ENCODE measurements at places on chromosomes 7 and 10.

- DNase-seq, result no peak
Measured at GRCh38 chr10:17951868-17952371, at the start of gene SLC39A12. Gene SLC39A12 (plus strand): TSS chr10:17951918. CDS start chr10:17953277, 1,359 bp downstream.

- DNase-seq, result no peak
Measured at GRCh38 chr7:44145969-44146911, 5.1 kb upstream of the MYL7 start.

DNA sequence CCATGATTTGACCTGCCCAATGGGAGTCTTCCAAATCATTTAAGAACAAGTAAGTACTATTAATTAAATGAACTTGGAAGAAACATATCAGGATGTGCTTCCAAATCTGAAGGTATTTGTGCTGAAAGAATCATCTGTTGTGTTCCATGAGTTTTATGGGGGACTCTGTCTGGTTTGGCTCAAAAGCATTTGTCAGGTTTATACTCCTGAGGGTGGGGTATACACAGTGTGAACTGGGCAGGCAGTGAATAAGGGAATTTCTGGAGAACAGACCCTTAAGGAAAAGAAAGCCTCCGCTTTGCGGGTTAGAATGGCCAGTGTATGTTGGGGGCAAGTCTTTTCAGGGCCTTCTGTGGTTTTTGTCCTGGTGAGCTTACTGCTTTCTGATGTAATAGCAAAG lies 29.9 kb downstream of the TCF7L2 start:
- no peak for DNase-seq

- no peak for DNase-seq
Measured at GRCh38 chr10:60024506-60024905, 118.2 kb upstream of the CCDC6 start.

DNA sequence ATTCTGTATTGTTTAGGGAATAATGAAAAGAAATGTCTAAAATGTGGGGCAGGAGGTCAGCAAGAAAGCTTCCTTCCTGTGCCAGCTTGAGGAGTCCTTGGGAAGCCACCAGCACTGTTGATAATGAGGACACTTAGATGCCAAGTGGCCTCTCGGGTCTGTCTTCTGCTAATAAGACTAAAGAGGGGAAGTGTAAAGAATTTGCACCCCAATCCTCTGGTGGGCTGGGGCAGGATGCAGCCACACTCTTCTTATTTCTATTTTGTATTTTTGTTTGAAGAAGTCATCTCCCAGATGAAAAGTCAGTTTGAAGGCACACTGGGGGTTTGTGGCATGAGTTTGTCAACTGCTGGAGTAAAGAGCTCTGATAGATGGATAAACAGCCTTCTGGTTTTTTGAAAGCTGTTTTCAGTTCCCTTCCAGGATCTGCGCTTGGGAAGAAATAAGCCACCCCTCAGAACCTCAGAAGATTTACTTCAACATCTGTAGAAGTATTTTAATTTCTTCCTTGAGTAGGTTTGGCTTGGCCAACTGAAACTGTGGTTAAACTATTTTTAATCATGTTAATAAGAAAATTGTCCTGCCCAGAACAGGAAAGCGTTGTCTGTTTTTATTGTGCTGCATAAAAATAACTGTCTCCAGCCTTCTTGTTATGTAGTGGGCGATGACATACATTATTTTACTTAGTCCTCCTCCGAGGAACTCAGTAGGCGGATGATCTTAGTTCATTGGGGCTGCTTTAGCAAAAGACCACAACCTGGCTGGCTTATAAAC lies 128.8 kb upstream of the GPR26 start:
- no peak for DNase-seq

GRCh38 chr10:110820321-110820814 lies 51.4 kb upstream of the PDCD4 start:
- peak; percentile 93 for DNase-seq

GRCh38 chr7:44059219-44060090 lies 5.9 kb downstream of the PGAM2 start:
- no peak for DNase-seq

GRCh38 chr10:122279725-122280141 lies 8.6 kb downstream of the BTBD16 start:
- DNase-seq, result no peak

DNA sequence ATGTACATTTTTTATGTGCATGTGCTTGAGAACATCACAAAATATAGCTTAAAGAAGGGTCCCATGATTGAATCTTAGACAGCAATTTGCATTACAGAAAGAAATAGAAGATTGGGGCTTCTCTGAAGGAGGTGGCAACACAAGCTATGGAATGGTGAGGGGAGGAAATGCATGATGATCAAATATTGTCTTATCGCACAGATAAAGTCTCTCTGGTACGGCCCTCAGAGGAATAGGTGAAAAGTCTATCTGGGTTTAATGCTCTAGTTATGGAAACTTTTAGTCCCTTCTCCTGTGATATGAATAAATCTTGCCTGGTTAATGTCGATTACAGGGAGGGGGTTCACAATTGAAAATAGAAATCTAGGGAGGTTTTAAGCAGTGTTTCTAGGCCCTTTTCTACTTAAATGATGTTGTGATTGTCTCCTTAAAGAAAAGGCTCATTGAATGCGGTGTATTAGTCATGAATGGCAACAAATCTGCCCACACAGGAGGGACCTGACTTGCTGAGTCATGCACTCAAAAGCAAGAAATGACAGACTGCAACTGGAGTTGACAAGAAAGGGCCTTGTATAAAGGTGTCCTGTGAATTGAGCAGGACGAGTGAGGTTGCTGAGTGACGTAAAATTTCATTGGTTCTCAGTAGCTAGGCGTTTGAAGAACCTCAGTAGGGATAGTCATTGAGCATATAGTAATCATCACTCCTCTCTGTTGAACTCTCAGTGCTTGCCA lies 133.4 kb upstream of the CSTF2T start:
- no peak for DNase-seq

DNA sequence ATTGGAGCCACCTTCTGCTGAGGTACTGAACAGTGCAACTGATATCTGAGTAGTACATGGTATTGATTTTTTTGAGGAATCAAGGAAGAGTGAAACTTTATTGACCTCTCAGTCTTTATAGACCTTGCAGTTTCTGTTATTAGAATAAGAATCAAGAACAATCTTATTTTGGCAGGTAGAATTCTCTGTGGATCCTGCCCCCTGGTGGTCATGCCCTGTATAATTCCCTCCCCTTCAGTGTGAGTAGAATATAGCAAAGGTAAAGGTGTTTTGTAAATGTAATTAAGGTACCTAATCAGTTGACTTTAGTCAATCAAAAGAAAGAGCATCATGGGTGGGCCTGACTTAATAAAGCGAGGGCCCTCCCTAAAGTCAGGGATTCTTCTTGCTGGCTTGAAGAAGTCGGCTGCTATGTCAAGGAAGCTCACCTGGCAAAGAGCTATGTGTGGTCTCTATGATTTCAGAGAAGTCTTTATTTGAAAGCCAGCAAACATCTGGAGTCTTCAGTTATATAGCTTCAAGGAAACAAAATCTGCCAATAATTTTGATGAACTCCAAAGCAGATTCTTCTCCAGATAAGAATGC lies 142.8 kb downstream of the LSM5 start:
- DNase-seq, result no peak

- no peak for DNase-seq
Measured at GRCh38 chr10:59493017-59493416, 130.7 kb upstream of the FAM13C start.

GRCh38 chr7:23685731-23686130 lies 5.7 kb downstream of the FAM221A start:
- DNase-seq, result no peak

DNA sequence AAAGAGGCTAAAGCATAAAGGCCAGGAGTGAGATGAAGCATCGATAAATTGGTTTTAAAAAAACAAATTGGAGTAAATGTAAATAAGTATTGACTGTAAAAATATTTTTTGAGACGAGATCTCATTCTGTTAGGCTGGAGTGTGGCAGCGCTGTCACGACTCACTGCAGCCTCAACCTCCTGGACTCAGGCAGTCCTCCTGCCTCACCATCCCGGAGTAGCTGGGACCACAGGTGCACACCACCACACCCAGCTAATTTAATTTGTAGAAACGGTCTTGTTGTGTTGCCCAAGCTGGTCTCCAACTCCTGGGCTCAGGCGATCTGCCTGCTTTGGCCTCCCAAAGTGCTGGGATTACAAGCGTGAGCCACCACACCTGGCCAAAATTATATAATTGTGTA lies 17.8 kb downstream of the HNRNPA2B1 start:
- no peak for DNase-seq

- no peak for DNase-seq
Measured at GRCh38 chr10:33136271-33136670, 178.2 kb upstream of the ITGB1 start.

DNA sequence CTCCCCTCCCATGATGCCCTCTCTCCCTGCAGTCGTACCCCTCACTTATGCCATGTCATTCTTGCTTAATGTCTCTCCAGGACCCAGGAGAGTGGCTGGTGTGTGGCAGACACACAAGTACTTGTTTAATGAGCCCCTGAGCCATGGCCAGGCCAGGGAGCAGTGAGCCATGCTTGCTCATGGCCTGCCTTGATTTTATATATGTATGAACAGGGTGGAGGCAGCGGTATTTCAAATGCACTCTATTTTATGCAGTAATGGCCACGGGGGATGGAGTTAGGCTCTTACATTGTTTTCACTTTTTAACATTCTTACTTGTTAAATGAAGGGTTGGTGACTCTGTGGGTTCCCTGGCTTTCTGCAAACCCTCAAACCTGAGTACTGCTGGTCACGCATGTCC lies 144.8 kb downstream of the FANK1 start:
- no peak for DNase-seq

GRCh38 chr10:119386666-119387065 lies 155.9 kb downstream of the RGS10 start:
- DNase-seq, result no peak

DNA sequence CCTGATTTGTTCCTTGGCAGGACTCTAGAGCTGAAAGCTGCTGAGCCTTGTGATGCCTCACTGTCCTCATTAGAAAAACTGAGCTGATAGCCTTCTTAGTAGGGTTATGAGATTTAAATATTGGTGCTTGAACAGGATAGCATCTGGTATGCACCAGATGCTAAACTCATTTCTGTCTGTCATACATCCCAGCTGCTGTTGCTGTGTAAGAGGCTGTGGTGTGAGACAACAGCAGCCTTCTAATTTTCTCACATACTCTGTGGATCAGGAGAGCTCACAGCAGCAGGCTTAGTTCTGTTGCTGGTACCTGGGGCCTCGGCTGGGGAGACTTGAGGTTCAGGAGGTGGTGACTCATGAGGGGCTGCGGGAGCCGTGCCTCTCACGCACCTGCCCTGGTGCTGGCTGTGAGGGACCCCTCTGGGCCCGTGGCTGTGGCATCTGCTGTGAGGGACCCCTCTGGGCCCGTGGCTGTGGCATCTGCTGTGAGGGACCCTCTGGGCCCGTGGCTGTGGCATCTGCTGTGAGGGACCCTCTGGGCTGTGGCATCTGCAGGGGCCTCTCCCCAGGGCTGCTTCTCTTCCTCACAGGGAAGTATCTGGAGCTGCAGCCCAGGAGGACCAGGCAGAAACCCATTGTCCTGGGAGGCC lies 12.5 kb downstream of the DYNC2I1 start:
- no peak for DNase-seq

DNA sequence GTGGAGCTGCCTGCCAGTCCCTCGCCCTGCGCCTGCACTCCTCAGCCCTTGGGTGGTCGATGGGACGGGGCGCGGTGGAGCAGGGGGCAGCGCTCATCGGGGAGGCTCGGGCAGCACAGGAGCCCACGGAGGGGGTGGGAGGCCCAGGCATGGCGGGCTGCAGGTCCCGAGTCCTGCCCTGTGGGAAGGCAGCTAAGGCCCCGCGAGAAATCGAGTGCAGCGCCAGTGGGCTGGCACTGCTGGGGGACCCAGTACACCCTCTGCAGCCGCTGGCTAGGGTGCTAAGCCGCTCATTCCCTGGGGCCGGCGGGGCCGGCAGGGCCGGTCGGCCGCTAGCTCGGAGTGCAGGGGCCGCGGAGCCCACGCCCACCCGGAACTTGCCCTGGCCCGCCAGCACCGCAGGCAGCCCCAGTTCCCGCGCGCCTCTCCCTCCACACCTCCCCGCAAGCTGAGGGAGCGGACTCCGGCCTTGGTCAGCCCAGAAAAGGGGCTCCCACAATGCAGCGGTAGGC lies 565.9 kb upstream of the NRG3 start:
- DNase-seq, result no peak

DNA sequence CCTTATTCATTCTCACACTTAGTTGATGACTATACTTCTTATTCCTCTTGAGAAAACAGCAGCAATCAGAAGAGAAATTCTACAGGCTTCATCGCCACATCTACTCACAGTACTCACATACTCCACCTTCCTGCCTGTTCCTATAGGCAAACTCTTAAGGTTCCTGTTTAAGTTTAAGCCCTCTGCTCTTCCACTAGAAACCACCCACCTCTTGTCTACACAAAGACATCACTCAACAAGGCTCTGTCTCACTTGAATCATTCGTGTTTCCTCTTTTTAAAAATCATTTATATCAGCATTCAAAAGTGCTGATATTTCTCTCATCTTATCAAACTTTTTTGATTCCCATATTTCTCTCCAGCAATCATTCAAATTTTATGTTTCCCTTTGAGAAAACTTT lies 85.5 kb upstream of the ADO start:
- DNase-seq, result no peak

DNA sequence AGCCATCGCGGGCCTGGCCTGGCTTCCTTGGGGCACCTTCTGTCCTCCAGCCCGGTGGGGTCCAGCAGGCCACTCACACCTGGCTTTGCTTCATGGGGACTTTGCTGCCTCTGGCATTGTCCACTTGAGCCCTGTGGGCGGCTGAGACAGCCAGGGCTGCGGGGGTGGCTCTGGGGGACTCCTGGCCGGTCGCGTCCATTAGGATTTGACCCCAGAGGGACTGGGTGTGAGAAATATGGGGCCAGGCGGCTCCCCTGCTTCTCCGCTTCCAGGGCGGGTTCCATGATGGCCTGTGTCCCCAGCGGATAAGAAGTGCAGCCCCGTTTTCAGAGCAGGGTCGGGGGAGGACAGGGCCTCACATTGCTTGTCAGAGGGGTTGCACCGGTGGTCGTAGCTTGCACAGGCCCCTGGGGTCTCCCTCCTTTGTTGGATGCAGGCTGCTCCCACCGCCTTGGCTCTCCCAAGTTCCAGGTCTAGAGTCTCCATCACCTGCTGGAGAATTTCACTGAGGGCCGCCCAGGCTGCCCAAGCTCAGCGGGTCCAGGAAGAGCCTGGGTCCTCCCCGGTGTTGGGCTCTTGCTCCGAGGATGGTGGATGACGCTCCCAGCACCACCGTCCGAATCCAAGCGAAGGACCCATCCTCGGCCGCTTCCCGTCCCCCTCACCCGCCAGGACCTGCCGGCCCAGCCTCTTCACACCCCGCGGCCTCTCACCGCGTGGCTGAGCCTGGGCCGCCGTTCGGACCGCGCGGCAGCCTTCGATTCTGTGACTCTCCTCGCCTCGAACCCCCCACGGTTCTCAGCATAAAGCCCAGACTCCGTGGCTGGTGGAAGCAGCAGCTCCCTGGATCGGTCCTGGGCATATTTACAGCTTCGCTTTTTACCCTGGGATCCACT lies 140.1 kb downstream of the DYNC2I1 start:
- DNase-seq, result no peak

GRCh38 chr10:33465747-33466146 lies 131.3 kb upstream of the NRP1 start:
- no peak for DNase-seq

GRCh38 chr10:80500572-80501380 lies 36.9 kb upstream of the SH2D4B start:
- no peak for DNase-seq

Data from cerebellar nuclear complex (tissue), 1 donor.